ENCODE measurements at places on chromosomes 12 and 14.

- no peak for DNase-seq
Measured at GRCh38 chr12:126648074-126648473, 1582.8 kb downstream of the AACS start.

DNA sequence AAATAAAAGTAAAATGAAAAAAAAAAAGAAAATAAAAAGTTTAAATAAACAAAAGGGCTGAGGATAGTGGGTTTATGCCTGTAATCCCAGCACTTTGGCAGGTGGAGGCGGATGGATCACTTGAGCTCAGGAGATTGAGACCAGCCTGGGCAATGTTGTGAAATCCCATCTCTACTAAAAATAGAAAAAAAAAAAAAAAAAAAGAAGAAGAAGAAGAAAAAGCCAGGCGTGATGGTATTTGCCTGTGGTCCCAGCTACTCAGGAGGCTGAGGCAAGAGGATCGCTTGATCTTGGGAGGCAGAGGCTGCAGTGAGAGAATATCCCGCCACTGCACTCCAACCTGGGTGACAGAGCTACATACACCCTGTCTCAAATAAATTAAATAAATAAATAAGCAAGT is 3.9 kb downstream of the TAOK3 start:
- no peak for DNase-seq

GRCh38 chr12:112869778-112870177 is 37.0 kb upstream of the OAS1 start:
- DNase-seq, result no peak

GRCh38 chr12:121038861-121039668 is at the start of gene OASL:
Gene OASL, minus strand, starts transcription at chr12:121039246. Its CDS starts 275 bp downstream, at chr12:121038971.
- DNase-seq, result peak; percentile 29

DNA sequence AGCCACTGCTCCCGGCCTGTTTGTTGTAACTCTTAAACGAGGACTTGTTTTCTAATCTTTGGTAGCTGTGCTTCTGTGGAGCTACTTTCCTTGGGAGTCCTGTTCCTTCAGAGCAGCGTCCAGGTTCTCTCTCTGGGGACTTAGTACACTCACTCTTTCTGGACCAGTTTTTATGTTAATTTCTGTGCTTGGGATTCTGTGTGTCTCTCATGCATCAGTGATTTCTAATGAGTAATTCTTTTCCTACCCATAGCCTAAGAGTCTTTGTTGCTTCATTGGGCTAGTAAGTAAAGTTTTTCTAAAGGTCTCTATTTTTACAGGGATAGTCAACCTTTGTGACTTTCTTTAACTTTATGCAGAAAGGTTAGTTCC is 289.3 kb downstream of the FBXL14 start:
- DNase-seq, result peak; percentile 39

GRCh38 chr14:61262082-61262481 is 19.1 kb downstream of the TMEM30B start:
- no peak for DNase-seq

GRCh38 chr14:50399251-50400032 is 2.8 kb upstream of the CDKL1 start:
- peak; percentile 63 for DNase-seq

- DNase-seq, result no peak
Measured at GRCh38 chr14:39665075-39665475, 232.8 kb upstream of the FBXO33 start.

DNA sequence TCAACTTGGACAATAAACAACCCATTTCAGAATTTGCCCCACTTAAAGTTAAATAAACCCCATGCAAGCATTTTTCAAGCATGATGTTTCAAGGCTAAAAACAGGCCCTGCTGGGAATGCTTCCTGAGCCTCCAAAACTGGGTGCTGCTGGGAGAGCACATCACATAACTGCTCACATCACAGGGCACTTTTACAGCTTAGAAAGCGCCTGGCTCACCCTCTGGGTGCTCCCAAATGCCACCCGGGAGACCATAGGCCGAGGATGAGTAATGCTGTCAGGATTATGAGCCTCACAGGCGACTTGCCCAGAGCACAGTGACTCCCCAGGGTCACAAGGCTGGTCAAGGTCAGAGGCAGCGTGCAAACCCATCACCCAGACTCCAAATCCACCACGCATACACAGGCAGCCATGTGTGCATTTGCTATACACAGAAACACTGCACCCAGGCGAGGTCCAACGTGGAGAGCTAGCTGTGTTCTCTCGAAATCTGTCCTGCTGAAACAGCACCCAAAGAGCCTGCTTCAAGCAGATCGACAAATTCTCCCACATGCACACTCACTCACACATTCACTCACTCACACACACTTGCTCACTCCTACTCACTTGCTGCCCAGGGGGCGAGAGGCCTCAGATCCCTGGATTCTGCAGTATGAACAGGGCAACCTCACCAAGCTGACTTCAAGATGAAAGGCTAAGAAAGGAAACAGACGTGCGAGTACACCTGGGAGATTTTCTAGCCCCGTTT is 58.7 kb downstream of the ITPK1 start:
- DNase-seq, result no peak

- peak; percentile 41 for DNase-seq
Measured at GRCh38 chr14:71166180-71166837, 259.1 kb downstream of the PCNX1 start.

- DNase-seq, result no peak
Measured at GRCh38 chr14:85310491-85311272, 219.3 kb upstream of the FLRT2 start.

- DNase-seq, result no peak
Measured at GRCh38 chr14:67478800-67479084, 9.8 kb downstream of the TMEM229B start.

DNA sequence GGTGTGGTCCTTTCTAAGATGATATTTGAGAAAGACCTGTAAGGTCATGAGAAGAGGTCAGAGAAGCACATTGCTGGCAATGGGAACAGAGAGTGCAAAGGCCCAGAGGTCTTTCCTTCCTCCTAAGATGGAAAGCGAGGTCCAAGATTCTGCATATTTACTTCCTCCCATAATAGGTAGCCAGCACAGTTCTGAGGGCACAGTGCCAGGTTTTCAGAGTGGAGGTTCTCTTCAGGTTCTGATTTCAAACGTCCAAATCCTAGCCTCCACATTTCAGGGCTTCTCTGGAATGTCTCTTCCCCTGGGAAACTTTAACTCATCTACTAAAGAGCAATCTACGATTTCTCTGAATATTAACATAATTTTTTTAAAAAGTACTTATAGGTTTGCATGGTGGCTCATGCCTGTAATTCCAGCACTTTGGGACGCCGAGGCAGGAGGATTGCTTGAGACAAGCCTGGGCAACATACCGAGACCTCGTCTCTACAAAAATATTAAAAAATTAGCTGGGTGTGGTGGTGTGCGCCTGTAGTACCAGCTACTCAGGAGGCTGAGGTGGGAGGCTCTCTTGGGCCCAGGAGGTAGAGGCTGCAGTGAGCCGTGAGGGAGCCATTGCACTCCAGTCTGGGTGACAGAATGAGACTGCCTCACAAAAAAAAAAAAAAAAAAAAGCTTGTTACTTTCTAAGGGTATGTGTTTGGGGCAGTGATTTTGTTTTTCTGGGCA is 526 bp upstream of the MRPL42 start:
- DNase-seq, result no peak

- no peak for DNase-seq
Measured at GRCh38 chr14:23517650-23518326, 33.8 kb downstream of the ZFHX2 start.

GRCh38 chr14:57574617-57575288 is 81.1 kb upstream of the CCDC198 start:
- no peak for DNase-seq

GRCh38 chr14:89589400-89590118 is 172.5 kb upstream of the FOXN3 start:
- DNase-seq, result no peak

DNA sequence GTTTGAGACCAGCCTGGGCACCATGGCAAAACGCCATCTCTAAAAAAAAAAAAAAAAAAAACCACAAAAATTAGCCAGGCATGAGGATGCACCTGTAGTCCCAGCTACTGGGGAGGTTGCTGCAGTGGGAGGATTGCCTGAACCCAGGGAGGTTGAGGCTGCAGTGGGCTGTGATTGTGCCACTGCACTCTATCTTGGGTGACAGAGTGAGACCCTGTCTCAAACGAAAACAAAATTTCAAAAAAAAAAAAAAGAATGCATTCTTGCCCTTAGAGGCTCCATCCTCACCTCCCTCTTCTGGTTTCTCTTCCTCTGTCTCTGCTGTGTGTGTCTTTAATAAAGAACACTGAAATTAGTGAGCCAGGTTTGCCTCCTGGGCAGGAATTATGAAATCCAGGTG is 107.8 kb downstream of the VCPKMT start:
- DNase-seq, result no peak

DNA sequence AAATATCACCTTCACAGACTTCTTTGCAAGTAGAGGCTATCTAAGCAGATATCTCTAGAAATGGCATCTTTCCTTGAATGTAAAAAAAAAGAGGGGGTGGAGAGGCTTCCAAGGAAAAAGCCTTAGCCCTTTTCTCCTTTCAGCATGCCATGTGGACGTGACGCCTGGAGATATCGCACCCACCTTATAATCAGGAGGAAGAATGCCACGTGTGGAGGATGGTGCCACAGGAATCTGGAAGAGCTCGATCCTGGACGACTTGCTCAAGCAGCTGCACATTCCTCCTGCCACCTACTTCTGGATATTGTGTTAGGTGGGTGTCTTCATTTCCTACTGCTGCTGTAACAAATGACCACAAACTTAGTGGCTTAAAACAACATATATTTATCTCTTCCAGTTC is 203.6 kb downstream of the NUAK1 start:
- no peak for DNase-seq

- DNase-seq, result no peak
Measured at GRCh38 chr12:3554371-3555115, 63.5 kb downstream of the PRMT8 start.

DNA sequence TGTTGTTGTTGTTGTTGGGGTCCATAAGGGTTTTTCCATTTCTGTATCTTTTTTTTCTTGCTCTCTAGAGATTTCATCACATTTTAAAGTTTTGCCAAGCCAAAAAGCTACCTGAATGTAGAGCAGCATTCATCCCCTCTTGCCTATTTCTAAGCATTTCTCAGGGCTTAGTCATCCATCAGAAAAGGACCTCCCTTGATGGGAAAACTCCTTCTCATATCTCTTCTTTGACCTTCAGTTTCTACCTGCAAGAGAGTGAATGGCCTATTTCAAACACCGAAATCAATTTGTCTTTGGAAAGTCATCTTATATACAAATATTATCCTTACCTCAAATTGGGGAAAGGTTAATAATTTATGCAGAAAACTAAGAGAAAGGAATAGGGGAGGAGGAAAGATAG is 4.5 kb downstream of the MYBPC1 start:
- DNase-seq, result no peak

GRCh38 chr14:49593016-49593415 is 5.7 kb upstream of the LRR1 start:
- DNase-seq, result peak; percentile 47

DNA sequence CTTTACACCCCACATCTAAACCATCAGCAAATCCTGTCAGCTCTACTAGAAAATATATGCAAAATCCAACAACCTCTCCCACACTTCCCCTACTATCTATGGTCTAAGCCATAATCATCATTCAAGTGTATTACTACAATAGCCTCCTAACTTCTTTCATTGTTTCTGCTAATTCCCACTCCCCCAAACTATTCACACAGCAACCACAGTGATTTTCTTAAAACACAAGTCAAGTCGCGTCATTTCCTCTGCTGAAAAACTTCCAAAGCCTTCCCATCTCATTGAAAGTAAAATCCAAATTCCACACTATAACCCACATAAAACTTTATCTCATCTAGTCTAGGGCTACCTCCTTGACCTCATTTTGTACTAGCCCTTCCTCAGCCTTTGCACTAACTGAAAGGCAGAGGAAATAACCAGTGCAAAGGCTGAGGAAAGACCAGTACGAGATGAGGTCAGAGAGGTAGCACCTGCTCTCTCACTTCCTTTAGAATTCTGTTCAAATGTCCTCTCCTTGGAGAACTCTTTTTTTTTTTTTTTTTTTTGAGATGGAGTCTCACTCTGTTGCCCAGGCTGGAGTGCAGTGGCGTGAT is 65.5 kb upstream of the MDM1 start:
- DNase-seq, result no peak

All from hematopoietic multipotent progenitor cell treated with erythropoietin and hydrocortisone succinate and interleukin-3 and kit ligand, for 8 days (in vitro differentiated cells).